ENCODE measurements at places on chromosomes 2 and 18.
A peak's percentile ranks its signal among the peaks of the same experiment; 100 is the strongest.

GRCh38 chr2:167572883-167573619 lies 674.3 kb downstream of the STK39 start:
- no peak for DNase-seq

DNA sequence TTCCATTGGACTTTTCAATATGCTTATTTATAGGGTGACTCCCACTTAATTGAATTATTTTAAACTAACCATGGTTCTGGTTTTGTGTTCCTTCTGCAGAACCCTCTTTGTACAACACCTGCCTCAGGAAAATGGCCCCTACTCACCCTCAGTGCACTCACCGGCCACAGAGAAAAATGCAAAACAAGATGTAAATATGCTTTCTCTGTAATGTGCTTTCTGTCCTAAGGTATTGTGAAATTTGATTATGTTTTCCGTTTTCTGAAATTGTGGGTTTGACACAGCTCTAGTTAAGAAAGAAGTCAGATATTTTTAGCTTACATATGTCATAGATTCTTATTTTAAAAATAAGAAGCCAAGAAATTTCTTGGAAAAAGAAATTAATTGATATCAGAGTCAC lies 357.7 kb upstream of the SMIM21 start:
- DNase-seq = no peak

DNA sequence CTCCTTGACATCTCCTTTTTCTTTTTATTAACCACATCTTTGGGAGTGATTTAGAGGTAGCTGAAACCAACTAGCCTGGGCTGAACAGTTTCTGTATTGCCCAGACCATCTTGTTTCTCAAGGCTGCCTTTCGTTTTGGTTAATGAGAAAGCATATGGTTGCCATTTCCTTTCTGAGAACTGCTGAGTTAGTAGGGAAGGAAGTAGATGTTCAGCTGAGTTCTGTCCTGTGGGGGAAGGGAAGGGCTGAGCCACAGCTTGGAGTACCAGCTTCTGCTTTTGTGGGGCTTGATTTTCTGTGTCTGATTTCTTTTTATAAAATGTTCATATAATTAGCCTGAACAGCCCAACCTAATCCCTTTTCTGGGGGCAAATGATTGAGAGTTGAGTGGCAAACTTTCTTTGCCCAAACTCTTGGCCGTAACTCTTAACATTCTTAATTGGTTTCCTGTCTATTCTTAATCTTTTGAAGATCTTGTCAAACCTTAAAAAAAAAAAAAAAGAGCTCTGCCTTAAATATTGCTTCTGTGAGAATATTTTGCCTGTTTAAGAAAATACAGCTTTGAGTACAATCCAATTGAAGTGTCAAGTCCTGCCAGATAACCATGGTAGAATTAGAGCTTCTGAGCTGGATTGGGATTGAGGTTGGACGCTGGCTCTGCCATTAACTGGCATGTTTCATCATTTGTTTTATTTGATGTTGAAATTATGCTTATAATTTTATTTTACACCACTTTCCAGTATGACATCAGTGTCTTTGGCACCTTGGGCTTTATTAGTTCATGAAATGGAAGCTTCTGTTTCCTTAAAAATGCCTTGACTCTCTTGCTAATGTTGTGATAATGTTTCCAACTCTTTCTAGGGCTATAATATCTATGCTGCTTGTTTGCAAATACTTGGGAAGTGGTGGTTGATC lies 1.9 kb upstream of the NABP1 start:
- DNase-seq = peak; percentile 88

GRCh38 chr2:151306621-151307020 lies 17.2 kb upstream of the NMI start:
- DNase-seq = no peak

GRCh38 chr2:8841932-8842331 lies 4.5 kb upstream of the KIDINS220 start:
- no peak for DNase-seq

DNA sequence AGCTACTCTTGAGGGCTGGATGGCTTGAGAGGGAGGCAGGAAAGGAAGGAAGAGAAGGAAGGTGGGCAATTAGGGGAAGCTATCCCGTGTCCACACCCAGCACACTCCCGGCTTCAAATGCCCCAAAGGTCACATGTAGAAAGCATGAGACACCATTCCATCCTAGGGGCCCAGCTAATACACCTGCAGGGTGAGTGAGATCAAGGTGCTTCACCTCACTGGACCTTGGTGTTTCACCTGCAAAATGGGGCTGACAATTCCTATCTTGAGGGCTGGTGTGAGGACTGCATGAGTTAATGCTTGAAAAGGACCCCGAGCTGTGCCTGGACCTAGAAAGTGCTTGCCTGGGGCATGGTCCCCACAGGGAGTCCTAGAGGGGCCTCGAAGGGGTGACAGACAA lies 50.8 kb upstream of the SMAD7 start:
- DNase-seq = no peak

DNA sequence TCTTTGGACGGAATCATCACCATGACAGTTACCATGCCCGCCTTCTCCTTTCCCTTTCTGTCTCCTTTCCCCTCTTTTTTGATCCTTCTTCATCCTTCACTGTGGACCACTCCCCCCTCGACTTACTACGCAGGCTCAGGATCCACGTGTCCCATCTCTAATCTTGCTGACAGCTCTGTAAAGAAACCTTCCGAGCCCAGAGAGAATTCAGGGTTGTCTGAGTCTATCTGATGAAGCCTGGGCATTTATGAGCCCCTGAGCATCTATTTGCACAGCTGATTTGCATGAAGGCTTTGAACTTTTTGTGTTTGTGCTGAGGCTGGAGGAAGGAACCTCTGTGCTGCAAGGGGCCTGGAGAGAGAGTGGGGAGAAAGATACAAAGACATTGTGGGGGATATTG lies 50.7 kb downstream of the CIB4 start:
- no peak for DNase-seq

- no peak for DNase-seq
Observed at GRCh38 chr2:163771596-163771995, 35.8 kb upstream of the FIGN start.

DNA sequence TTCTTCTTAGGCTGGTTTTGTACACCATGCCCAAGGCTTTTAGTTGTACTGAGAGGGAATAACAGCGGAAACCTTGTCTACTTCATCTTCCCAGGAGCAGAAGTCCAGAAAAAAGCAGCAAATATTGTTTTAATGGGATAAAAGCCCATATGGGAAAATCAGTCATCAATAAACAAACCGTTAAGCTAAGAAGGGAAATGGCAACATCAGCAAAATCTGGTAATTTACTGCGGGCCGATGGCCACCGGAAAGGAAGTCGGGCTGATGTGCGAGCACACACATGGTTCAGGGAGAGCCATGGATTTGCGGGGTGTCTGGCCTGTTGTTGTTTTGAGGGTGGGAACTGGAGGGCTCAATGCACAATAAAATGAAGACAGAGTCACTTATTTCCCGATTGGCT lies 300.7 kb upstream of the RAB6C start:
- DNase-seq = no peak

DNA sequence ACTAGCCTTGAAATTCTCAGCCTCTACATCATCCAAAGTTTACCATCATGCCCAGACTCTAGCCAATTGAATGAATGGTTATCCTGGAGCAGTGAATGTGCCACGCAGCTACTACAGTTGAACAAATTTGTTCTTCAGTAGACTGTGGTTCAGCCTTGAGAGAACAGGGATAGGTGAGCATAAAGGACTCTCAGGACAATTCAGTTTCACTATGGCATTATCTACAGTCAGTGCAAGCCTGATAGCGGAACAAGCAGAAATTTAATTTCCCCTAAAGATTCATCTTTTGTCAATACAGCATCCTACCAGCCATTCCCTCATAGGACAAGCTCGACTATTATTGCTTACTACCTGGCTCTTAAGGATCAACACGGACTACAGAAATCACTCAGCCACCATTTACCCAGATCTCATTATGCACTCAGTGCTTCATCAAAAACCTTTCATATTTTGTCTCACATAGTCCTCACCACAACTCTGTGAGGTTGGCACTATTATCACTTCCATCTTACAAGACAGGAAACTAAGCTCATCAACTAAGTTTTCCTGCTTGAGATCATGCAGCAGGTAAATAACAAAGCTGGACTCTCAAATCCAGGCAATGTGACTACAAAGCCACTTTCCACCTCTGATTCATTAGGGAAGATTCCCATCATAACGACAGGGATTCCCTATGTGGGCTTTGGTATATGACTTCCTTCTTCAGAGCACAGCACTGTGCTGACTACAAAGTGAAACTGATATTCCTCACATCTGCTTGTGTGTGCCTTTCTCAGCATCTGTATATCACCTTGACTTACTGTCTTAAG lies 181.5 kb upstream of the ACVR2A start:
- peak; percentile 19 for DNase-seq

- DNase-seq = no peak
Observed at GRCh38 chr2:232927793-232928550, 57.9 kb downstream of the SNORC start.

DNA sequence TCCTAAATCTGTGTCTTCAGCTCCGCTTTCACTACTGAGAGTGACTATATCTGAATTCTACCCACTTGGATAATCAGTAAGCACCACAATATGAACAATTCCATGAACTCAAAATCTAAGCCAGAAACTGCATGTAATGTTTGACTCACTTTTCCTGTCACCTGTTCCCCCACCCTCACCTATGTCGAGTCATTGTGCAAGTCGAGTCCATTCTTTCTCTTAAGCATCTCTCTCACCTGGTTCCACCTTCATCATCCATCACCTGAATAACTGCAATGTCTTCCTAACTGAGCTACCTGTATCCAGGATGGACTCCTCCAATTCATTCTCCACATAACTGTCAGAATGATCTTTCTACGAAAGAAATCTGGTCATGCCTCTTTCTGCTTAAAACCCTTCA lies 58.2 kb downstream of the PPP1R1C start:
- DNase-seq = no peak

DNA sequence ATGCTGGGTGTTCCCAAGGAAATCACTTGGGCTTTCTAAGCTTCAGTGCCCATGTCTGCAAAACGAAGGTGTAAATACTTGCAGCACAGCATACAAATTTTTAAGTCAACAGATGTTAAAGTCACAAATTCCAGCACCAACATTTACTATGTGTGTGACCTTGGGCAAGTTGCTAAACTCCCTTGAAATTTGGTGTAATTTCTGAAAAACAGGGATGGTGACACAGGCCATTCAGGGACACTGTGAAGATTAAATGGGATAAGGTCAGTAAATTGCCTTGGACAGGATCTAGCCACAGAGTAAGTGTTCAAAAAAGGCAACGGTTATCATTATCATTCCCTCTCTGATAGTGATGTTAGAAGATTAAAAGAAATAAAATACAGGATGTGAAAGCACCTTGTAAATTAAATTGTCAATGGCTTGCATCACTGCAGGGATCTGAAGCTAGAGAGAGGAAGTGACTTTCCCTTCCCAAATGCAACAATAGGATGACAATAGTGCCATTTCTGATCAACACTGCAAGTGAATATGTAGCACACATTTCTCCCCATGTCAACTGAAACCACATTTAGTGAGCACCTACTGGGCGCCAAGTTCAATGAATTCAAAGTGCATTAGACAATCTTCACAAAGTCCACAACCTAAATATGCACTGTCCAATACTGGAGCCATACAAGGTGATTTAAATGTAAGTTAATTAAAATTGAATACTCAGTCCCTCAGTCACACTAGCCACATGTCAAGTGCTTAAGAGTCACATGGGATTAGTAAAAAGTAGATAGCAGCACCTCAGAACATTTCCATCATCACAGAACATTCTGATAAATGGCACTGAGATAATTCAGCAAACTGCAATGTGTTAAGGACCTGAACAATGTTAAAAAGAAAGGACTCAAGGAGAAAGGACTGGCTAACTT lies 81.2 kb downstream of the STK39 start:
- no peak for DNase-seq

GRCh38 chr2:19207452-19207851 lies 151.0 kb downstream of the OSR1 start:
- no peak for DNase-seq

DNA sequence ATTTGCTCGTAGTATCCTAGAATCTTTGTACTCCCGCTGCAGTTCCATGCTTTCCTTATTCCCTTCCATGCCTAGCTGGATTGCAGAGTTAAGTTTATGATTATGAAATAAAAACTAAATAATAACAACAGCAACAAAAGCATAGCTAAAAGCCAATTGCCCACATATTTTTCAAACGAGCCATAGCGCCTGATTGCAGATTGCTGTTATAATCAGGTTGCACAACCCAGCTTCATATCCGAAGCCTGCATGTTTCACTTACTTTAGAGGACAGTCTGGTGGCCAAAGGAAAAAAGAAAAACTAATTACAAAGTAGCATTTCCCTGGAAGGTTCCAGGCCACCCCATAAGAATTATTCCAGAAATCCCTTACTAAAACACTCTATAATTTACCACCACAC lies 31.9 kb upstream of the PNO1 start:
- no peak for DNase-seq

DNA sequence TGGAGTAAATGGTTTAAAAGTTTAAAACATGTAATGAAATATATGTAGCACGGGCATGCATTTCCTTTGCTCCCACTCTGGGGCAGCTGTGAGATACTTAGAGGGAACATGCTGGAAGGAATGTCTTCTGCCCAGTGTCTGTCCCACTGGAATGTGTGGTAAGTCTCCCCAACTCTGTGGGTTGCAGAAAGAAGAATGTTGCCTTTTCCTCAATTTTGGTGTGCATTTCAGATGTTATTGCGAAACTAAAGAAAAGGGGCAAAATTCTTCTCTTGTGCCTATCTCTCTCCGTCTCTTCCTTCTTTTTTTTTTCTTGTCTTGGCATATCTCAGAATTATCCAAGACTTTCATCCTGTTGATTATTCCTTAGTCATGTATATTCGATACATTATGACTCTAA lies 201.1 kb downstream of the SH3RF3 start:
- no peak for DNase-seq

GRCh38 chr2:199861132-199861774 lies 10.3 kb upstream of the FTCDNL1 start:
- peak; percentile 12 for DNase-seq

- no peak for DNase-seq
Observed at GRCh38 chr2:74374509-74375205, 5.5 kb downstream of the DCTN1 start.

- DNase-seq = no peak
Observed at GRCh38 chr2:10434886-10435819, 13.0 kb downstream of the ODC1 start.
